Activated T-cell treated with anti-CD3 and anti-CD28 coated beads, Interleukin-2, amount 50 U/mL, for 72 hours (primary cell): ENCODE measurements at places on chromosomes 3 and 15.
A peak's percentile ranks its signal among the peaks of the same experiment; 100 is the strongest.

DNA sequence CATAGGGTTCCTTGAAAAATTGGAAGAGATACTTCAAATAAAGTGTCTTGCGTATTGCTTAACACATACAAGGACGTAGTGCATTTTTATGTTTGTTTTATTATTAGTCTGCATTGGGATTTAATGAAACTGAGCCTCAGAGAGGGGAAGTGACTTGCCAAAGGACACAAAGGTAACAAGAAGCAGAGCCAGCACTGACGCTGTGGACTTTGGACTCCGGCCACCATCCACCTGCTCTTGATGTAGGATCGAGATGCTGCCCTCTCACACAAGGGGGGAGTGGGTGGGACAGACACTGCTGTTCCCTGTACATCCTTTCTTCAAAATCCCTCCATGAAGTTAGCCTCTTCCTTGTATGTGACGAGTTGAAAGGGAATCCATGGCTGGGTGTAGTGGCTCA lies 435.4 kb upstream of the RGMA start:
- no peaks in the 10 kb centered on the region for H3K4me1 ChIP-seq
- H3K36me3 ChIP-seq, result no peaks in the 10 kb centered on the region
- H3K4me3 ChIP-seq, result no peak overlapping the region

GRCh38 chr3:24812116-24812515 lies 317.5 kb upstream of the THRB start:
- no peaks in the 10 kb centered on the region for H3K4me1 ChIP-seq
- H3K27me3 ChIP-seq, result no peaks in the 10 kb centered on the region
- no peaks in the 10 kb centered on the region for H3K36me3 ChIP-seq
- H3K4me3 ChIP-seq, result no peak overlapping the region

DNA sequence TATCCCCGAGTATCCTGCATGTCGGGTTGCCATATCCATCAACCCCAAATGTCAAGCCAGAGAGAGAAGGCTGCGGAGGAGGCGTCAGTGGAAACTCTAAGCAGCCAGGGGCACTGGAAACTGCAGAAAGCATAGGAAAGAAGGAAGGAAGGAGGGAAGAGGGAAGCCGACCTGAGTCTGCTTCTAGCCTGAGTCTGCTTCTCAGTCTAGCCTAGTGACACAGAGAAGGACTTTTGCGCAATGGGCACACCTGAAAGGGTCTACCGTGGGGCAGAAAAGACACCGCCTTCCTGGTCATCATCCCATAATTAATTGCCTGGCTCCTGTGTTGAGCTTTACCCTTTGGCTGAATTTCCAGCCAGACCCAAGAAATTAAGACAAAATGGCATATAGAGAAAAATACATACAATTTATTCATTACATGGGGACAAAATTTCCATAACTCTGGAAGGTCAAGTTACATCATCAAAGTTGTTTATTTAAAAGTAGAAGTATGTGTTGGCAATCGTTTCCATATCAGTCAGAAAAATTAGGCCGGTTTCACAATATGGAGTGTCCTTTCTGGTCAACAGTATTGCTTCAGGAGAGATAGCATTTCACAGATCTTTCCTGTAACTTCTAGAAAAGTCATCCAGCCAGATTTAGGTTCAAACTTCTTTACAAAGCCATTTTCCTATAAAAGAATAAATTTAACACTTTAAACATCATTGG lies 10.3 kb downstream of the BCL2A1 start:
- H3K27ac ChIP-seq, result peak overlapping the region; percentile 24
- DNase-seq, result no peak
- peaks cover 5% of the 10 kb centered on the region for H3K36me3 ChIP-seq
- peaks cover 59% of the 10 kb centered on the region for H3K4me1 ChIP-seq
- no peak overlapping the region for H3K4me3 ChIP-seq

DNA sequence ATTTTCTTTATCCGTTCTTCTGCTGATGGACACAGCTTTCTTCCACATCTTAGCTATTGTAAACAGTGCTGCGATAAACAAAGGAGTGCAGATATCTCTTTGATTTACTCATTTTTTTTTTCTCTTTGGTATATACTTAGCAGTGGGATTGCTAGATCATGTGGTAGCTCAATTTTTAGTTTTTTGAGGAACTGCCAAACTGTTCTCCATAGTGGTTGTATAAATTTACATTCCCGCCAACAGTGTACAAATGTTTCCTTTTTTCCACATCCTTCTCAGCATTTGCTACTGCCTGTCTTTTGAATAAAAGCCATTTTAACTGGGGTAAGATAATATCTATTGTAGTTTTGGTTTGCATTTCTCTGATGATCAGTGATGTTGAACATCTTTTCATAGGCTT lies 196.8 kb upstream of the ZNF717 start:
- H3K36me3 ChIP-seq, result no peaks in the 10 kb centered on the region
- H3K27me3 ChIP-seq, result no peaks in the 10 kb centered on the region
- H3K4me3 ChIP-seq, result no peak overlapping the region
- DNase-seq, result no peak

DNA sequence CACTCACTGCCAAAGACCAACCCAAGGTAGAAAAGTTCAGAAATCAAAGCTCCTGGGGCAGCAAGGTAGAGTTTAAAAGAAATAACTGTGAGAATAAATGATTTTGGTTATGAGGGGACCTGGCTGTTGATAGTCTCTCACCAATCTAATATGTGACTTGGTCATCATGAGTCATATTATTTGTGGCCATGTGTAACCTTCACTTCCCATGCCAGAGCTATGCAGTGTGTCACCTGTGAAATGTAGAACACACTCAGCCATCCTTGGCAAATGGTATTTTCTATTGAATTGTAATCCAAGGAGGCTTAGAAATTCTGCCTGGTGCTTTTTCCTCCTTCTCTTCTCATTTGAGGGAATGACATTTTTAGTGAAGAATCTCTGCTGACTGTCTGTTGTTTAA lies 184.2 kb upstream of the STAC start:
- H3K36me3 ChIP-seq, result no peaks in the 10 kb centered on the region
- no peaks in the 10 kb centered on the region for H3K4me1 ChIP-seq
- H3K4me3 ChIP-seq, result no peak overlapping the region
- H3K27me3 ChIP-seq, result no peaks in the 10 kb centered on the region
- H3K27ac ChIP-seq, result no peak overlapping the region

DNA sequence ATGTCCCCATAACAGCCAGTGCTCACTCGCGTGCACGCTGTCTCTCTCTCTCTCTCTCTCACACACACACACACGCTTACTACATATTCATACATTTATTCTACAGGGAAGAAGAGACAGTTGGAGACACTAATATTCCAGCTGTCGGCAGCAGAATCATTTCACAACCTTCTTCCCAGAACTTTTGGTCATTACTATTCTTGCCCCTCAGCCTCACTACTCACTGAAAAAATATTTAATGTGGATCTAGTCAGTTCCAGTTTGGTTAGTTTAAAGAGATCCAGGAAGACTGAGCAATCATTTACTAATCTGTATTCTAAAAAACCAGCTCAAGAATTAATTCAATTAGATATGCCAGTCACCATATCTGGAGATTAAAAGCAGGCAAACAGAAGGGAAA lies 394.9 kb downstream of the PTPRG start:
- H3K27me3 ChIP-seq, result no peaks in the 10 kb centered on the region
- no peak for DNase-seq
- H3K4me3 ChIP-seq, result no peak overlapping the region
- no peaks in the 10 kb centered on the region for H3K4me1 ChIP-seq
- H3K36me3 ChIP-seq, result no peaks in the 10 kb centered on the region
- H3K27ac ChIP-seq, result no peak overlapping the region

- H3K36me3 ChIP-seq, result no peaks in the 10 kb centered on the region
- no peak for DNase-seq
- H3K27me3 ChIP-seq, result peaks cover 16% of the 10 kb centered on the region
- peak overlapping the region; percentile 38 for H3K4me3 ChIP-seq
- H3K27ac ChIP-seq, result no peak overlapping the region
- no peaks in the 10 kb centered on the region for H3K4me1 ChIP-seq
These were observed 15.2 kb upstream of the TMEM212 start for GRCh38 chr3:171827836-171828458.

- peak overlapping the region; percentile 46 for H3K4me3 ChIP-seq
- peak; percentile 63 for DNase-seq
- no peaks in the 10 kb centered on the region for H3K27me3 ChIP-seq
- peaks cover 33% of the 10 kb centered on the region for H3K4me1 ChIP-seq
These were observed 127.0 kb downstream of the KLHL25 start for GRCh38 chr15:85667491-85668424.

DNA sequence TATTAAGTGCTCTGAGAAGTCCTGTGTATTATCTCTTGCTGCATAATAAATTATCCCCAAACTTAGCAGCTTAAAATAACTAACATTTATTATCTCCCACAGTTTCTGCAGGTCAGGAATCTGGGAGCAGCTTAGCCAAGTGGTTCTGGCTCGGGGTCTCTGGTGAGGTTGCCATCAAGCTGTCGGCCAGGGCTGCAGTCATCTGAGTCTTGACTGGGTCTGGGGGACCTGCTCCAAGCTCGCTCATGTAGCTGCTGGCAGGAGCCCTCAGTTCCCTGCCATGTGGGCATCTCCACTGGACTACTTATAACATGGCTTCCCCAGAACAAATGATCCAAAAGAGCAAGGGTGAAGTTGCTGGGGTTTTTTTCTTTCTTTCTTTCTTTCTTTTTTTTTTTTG lies 80.7 kb downstream of the SMAD6 start:
- DNase-seq, result no peak
- no peaks in the 10 kb centered on the region for H3K36me3 ChIP-seq
- H3K27ac ChIP-seq, result no peak overlapping the region
- H3K4me1 ChIP-seq, result no peaks in the 10 kb centered on the region

GRCh38 chr15:36763685-36764084 lies 184.3 kb downstream of the CDIN1 start:
- H3K27ac ChIP-seq, result no peak overlapping the region
- DNase-seq, result no peak
- H3K36me3 ChIP-seq, result peaks cover 10% of the 10 kb centered on the region
- H3K27me3 ChIP-seq, result no peaks in the 10 kb centered on the region
- H3K4me3 ChIP-seq, result no peak overlapping the region

- no peak overlapping the region for H3K27ac ChIP-seq
- peaks cover 13% of the 10 kb centered on the region for H3K4me1 ChIP-seq
- no peaks in the 10 kb centered on the region for H3K27me3 ChIP-seq
- no peak for DNase-seq
These were observed 8.8 kb downstream of the GBE1 start for GRCh38 chr3:81752604-81753003.

GRCh38 chr3:79268422-79268821 lies 499.4 kb downstream of the ROBO1 start:
- no peak overlapping the region for H3K27ac ChIP-seq
- DNase-seq, result no peak
- H3K4me1 ChIP-seq, result no peaks in the 10 kb centered on the region
- H3K27me3 ChIP-seq, result no peaks in the 10 kb centered on the region
- H3K36me3 ChIP-seq, result peaks cover 1% of the 10 kb centered on the region
- H3K4me3 ChIP-seq, result no peak overlapping the region

- no peak for DNase-seq
- H3K36me3 ChIP-seq, result peaks cover 2% of the 10 kb centered on the region
- H3K4me3 ChIP-seq, result no peak overlapping the region
These were observed 67.1 kb downstream of the TOP2B start for GRCh38 chr3:25597535-25598101.

DNA sequence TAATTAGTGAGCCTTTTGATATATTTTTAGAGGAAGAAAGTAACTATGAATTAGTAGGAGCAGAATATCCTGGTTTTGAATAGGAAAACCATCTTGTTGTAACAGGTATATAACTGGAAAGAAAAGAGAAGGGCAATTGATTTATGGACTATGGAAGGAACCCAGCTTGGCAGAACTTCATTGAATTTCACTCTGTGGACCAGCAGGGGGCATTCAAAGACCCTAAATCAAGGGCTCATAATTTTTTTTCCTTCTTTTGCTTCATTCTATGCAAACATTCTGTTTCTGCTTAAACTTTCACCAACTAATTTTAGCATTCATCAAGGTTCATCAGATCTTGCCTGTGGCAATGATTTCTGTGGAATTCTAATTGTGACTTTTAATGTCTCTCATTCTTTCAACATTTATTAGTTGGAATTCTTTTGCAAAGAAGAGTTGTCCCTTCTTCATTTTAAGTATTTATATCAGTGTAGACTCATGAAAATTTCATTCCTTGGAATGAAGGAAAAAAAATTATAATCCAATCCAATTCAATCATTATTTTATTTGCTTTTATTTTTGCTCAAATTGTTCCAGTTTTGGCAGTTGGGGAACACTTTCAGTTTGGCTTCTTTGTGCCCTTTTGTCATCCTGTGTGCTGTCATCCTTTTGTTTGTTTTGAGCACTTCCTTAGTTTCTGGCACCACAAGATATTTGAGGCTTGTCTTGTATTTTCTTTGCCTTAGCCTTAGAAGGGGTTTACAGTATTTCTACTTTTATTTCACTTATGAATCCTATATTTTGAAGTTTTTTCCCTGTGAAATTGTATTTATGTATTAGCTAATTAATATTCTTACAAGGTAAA lies 30.4 kb downstream of the NXPE3 start:
- DNase-seq, result peak; percentile 22
- peak overlapping the region; percentile 45 for H3K27ac ChIP-seq
- no peak overlapping the region for H3K4me3 ChIP-seq
- no peaks in the 10 kb centered on the region for H3K36me3 ChIP-seq
- peaks cover 60% of the 10 kb centered on the region for H3K4me1 ChIP-seq

- H3K4me3 ChIP-seq, result no peak overlapping the region
- H3K36me3 ChIP-seq, result no peaks in the 10 kb centered on the region
- no peaks in the 10 kb centered on the region for H3K4me1 ChIP-seq
- DNase-seq, result no peak
These were observed 44.8 kb downstream of the FGD5 start for GRCh38 chr3:14863333-14864100.
